ENCODE measurements at places on chromosomes 5 and 9. TPM values are rescaled to one million over a fixed set of nuclear protein-coding genes. Genes with fewer than 3 reads are reported as not detected.

- DNase-seq = peak; percentile 67
Measured at GRCh38 chr5:97142521-97143254, at the start of gene LIX1. Gene LIX1 (minus strand): TSS chr5:97142611. CDS start chr5:97142576, 35 bp downstream.

GRCh38 chr9:21964925-21965385 lies 29.2 kb downstream of the CDKN2A start:
- DNase-seq = peak; percentile 68

DNA sequence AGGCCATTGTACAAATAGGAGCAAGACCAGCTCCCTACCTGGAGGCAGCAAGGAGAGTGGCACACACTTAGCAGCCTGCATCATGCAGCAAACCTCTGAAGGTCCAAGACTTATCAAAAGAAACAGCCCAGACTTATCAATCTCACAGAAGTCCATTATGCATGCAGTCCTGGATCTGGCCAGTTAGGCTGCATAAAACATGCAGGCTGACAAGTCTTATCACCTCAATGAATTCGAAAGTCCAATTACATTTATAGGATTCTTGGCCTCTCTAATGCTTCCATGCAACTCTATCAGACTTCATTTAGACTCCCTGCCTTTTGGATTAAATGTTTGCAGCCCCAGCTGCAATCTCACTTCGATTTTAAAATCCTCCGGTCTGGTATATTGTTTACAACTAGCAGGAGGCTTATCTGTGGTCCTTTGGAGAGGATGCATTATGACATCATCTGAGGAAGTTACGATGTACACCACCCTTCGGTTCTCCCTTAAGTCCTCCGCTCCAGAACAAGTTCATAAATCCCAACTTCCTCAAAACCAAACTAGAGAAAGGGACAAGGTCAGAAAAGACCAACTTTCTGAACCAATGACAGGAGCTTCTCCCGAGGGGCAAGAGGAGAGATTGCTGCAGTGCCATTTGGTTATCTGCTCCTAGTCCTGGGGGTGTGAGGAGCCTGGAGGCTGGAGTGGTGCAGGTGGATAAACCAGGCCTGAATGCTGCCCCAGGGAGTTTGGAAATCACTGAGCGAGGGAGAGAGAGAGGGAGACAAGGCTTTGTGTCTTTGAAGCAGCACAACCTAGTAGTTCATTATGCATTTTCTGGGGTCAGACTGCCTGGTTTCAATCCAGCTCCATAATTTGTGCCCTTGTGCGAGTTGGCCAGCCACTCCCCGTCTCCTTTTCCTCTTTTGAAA lies 313.9 kb downstream of the TLE1 start:
- DNase-seq = no peak

DNA sequence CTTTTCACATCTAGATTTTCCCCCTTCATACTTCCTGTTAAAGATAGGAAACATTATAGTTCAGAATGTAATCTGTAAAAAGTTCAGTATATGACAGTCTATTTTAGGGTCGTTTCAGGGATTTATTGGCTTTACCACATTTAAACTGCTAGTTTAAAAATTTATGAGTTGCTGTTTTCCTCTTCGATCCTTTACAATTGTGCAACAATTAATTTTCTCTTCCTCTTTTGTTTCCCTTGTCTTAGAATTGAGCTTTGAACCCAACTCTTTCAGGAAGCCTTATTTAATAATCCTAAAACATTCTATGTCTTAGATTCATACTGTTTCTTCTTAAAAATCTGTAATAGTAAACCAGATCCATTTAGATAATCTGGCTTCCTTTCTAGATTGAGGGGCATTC lies 16.4 kb downstream of the ZSWIM6 start:
- no peak for DNase-seq

DNA sequence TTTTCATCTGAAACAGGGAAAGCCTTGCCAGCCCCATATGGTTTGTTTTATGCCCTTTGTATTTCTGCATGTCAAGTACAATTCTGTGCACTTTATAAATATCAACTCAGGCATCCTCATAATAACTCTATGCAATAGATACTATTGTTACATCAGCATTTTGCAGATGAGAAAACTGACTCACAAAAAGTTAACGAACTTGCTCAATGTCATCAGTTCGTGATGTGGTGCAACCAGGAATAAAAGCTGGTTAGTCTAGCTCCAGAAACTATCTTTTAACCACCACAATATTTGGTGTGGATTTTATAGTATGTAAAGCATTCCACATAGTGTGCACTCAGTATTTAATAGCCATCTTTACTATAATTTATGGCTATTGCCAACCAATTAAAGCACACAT lies 134.9 kb downstream of the MRPS30 start:
- DNase-seq = no peak

GRCh38 chr9:112559629-112560413 lies 73.2 kb downstream of the KIAA1958 start:
- DNase-seq = no peak

GRCh38 chr9:81462801-81463200 lies 226.5 kb downstream of the TLE1 start:
- DNase-seq = no peak

GRCh38 chr5:166507810-166508425 lies 1783.5 kb upstream of the WWC1 start:
- no peak for DNase-seq

DNA sequence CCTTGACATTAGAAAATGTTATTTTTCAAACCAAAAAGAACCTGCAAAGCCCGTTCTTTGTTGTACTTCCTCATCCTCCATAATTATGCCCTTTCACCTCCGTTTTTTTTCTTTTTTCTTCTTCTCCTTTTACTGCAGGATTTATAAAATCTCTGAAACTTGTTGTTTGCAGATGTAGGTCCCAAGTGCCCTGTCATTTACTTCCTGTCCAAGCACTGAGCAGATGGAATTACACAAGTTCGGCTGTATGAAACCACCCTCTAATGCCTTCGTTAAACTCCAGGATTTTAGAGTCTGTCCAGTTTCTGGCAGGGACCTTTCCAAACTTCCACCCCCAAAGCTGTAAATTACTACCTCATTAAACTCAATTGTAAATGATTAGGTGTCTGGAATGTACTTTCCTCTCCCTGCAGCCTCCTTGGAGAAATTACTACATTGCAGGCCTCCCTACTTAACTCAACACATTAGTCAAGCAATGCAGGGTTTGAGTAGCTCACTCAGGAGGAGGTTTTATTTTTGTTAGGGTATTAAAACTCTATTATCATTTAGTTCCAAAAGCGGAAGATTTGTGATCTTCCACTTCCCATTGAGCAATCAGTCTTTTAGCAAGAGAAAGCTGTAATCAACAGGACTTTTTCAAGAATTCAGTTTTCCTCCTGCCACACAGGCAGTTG lies 125.6 kb upstream of the LPAR1 start:
- no peak for DNase-seq

GRCh38 chr9:110623462-110624025 lies 44.0 kb upstream of the SVEP1 start:
- peak; percentile 59 for DNase-seq

- DNase-seq = no peak
Measured at GRCh38 chr9:109241207-109241606, 74.2 kb upstream of the FRRS1L start.

- DNase-seq = no peak
Measured at GRCh38 chr9:88807426-88807825, 183.8 kb upstream of the S1PR3 start.

DNA sequence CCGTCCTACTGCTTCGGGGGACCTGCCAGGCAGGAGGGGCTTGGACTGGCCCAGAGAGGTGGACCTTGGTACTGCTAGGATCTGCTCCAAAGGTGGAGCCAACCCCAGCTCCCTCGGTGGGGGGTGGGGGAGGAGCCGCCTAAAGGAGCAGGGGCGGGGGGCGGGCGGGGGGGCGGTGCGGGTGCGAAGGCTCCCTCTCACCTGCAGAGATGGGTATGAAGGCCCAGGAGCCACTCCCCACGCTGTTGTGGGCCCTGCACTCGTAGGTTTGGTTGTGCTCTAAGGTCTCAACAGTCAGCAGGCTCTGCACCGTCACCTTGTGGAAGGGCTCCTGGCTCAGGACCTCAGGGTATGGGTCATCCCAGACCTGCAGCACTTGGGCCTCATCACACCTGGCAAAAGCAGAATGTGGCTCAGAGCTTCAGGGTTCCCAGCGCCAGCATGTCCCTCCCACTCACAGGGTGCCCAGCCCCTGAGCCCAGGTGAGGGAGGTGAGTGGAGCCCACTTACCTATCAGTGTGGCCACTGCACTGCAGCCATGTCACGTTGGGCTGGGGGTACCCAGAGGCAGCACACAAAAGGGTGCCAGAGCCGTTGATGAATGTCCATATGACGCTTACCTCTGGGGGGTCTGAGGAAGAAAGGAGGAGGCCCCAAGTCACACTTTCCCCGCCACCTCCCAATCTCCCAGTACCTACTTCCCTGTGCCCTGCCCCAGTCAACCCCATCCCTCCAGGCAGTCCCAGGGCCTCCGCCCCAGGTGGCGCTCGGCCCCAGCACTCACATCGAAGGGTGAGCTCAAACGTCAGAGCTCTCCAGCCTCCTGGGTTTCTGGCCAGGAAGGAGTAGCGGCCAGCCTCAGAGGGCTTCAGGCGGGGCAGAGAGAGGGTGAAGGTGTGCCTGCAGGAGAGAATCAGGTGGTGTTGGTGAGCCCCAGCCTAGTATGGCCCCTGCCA lies 16.4 kb downstream of the CSF1R start:
- DNase-seq = no peak

DNA sequence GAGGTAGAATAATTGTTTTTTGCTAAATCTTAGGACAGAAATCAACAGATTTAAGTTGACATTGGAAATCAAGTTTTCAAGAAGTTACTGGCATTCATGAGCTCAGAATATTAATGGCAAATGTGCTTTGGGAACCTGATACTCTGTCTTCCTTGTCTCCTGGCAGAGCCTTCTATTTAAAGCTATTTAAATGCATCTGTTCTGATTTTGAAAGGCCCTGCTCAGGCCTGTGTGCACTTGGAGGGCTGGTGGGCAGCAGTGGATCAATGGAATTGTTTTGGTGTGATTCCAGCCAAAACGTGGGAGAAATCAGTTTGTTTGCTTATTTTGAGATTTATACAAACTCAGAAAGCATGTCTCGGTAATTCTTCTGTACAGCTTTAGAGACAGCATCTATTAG lies 38.5 kb downstream of the FBXL7 start:
- no peak for DNase-seq

- no peak for DNase-seq
Measured at GRCh38 chr9:438961-439768, 224.5 kb downstream of the DOCK8 start.

GRCh38 chr9:106648799-106649198 lies 214.2 kb upstream of the ZNF462 start:
- no peak for DNase-seq

GRCh38 chr5:159001247-159001646 lies 98.5 kb downstream of the EBF1 start:
- DNase-seq = no peak

GRCh38 chr9:94611638-94612068 lies 18.0 kb upstream of the FBP2 start:
- no peak for DNase-seq

DNA sequence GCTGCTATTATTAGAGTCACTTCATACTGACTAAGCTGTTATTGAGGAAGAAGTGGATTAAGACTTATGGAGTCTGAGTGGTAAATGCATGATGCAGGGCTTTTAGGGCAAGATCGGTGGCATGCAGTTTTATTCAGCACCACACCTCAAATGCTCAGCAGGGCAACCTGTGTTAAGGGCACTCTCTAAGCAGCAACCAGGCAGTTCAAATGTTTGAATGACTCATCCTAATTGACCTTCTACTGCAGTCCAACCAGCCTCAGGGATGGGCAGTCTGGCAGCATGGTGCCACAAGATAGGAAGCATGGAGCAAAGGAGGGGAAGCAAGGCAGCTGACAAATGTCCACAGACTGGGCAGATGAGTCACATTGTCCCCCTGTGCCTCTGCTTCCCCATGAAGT lies 80.2 kb upstream of the MIER3 start:
- no peak for DNase-seq

DNA sequence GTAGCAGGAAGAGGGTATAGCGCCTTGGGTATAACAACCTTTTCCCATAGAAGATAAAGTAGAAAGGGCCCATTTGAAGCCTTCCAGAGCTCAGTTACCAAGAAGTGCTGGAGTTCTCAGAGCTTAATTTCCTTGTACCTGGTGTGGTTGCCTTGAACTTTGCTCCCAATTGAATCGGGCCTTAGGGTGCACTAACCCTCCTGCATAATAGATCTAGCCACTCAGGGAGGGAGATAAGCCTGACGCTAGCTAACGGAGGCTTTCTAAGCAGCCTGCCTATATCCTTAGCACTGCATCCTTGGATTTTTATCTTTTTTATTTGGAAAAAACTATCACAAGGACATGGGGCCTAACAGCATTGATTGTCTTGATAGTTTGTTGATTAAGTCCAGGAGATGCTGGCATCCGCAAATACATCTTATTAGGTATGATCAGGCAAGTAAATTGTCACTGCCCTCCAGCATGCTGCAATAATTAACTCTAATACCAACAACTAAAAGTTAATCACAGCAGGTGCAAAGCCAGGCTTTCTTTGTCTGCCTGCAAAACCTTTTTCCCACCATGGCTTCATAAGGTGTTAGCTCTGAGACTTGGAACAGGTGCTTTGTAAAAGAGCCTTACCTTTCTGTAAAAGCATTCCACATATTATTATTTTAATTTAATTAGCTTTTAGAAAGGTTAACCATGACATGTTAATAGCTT lies 199.4 kb downstream of the SREK1 start:
- no peak for DNase-seq

DNA sequence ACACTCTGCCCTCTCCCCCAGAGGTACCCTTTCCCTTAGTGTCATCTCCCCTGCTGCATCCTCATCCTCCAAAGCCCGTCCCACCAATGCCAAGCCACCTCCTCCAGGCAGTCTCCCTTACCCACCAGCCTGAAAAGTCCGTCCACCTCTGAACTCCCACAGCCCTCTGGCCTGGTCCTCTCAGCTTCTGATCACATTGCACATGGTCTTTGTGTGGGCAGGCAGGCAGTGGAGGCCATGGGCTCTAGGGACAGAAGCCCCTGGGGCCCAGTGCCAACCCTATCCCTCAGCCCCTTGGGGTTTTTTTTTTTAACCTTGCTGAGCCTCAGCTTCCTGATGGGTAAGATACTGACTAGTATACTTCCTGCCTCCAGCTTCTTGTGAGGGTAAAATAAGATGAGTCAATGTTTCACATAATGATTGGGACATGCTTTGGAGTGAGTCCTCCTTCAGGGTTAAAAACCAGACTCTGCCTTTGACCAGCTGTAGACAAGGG lies 19.4 kb downstream of the CSF1R start:
- DNase-seq = no peak

The BARHL1 gene
- total RNA-seq = not detected

The SSBP2 gene
- 5.7 TPM for total RNA-seq

The MSX2 gene
- not detected for total RNA-seq

The GGTA1 gene
- total RNA-seq = 5.4 TPM

The TICAM2 gene
- 0.20 TPM for total RNA-seq

The TBC1D9B gene
- 34.7 TPM for total RNA-seq

The SPATA31E1 gene
- not detected for total RNA-seq

The PTPN3 gene
- total RNA-seq = 2.6 TPM

The PDLIM4 gene
- 24.6 TPM for total RNA-seq

The SHISAL2B gene
- total RNA-seq = not detected

The GKAP1 gene
- 1.1 TPM for total RNA-seq

The GPR151 gene
- not detected for total RNA-seq

The PDE6A gene
- total RNA-seq = not detected

The PCDHGB4 gene
- total RNA-seq = 10.1 TPM

The PCDHGB6 gene
- total RNA-seq = 1.3 TPM
